ENCODE measurements at places on chromosomes 7 and 10.

DNA sequence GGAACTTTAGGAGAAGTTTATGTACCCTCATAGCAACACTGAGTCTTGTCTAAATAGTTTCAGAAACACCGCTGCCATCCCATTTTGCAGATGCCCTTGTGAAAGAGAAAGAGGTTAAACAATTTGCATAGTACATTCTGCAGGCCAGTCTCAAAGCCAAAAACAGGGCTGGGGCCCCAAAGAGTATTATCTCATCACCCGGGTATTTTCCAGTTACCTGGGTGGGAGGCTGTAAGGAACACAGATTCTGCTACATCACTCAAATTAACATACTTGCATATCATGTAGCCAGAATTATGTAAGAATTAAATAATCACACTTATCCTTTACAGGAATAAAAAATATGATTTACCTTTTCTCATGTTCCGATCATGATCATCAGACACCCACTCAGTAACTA, 3.1 kb upstream of the FAM171A1 start:
- DNase-seq: no peak

DNA sequence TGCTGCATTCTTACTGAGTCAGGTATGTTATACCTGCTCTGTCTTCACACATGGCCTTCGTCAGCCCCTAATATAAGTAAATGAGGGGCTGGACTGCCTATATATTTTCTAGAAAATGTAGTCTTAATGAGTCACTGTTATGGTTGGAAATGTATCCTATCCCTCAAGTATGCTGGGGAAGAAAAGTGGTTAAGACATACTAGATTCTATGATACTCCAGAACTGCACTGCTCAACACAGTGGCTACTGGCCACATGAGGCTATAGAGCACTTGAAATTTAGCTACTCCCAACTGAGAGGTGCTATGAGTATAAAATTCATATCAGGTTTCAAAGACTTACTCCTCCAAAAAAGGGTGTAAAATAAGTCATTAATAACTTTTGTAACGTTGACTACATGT, 104.3 kb upstream of the STEAP1B start:
- DNase-seq: no peak

- peak; percentile 21 for DNase-seq
Measured at GRCh38 chr10:8416192-8416701, 361.8 kb downstream of the GATA3 start.

DNA sequence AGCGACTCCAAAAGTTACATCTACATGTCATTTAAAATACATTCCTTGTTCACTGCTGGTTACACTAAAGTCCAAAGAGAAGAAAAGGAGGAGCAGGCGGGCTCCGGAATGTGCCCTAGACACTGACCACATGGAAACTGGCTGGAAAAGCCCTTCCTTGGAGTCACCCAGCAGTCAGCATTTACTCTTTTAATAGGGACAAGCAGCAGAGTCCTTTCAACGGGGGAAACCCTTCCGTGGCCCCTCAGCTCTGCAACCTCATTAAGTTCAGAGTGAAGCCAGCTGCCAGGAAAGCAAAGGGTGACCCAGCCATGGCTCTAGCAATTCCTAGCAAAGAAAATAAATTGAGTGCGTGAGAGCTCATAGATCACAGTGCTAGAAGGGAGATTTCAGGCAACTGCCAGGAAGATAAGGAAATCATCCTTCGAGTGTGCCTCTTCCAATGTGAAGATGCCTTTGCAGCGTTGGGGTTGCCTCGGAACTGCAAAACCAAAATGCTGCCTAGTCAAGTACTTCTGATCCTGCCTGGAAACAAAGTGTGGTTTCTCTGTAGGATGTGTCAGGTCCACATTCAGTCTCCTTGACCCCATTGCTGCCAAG, 101.6 kb downstream of the SORBS1 start:
- DNase-seq: no peak

- DNase-seq: no peak
Measured at GRCh38 chr10:29472301-29473086, 162.3 kb downstream of the SVIL start.

GRCh38 chr10:79947083-79947415, 1.9 kb downstream of the SFTPD start:
- no peak for DNase-seq

GRCh38 chr10:31959461-31960173, 31.0 kb upstream of the ARHGAP12 start:
- no peak for DNase-seq

GRCh38 chr10:127905001-127905847, 1.7 kb upstream of the PTPRE start:
- DNase-seq: no peak

- no peak for DNase-seq
Measured at GRCh38 chr7:88203401-88203800, 16.4 kb downstream of the SRI start.

GRCh38 chr10:30656233-30656632, 26.7 kb upstream of the LYZL2 start:
- DNase-seq: no peak

GRCh38 chr7:97145068-97145467, 27.6 kb downstream of the SDHAF3 start:
- DNase-seq: no peak

GRCh38 chr10:30270247-30270646, 78.8 kb downstream of the MTPAP start:
- DNase-seq: no peak
